T1000 (cell line): ENCODE measurements at places on chromosomes 7 and 10.

GRCh38 chr7:4861673-4862072 lies at the start of gene PAPOLB:
Gene PAPOLB, minus strand, starts transcription at chr7:4862030. Its CDS starts 220 bp downstream, at chr7:4861810.
- no peak for DNase-seq

- DNase-seq = no peak
These were observed 356.5 kb upstream of the KLF6 start for GRCh38 chr10:4141471-4141870.

- no peak for DNase-seq
These were observed 332.3 kb downstream of the GATA3 start for GRCh38 chr10:8386781-8387180.

GRCh38 chr10:88347022-88347421 lies 236.1 kb downstream of the RNLS start:
- DNase-seq = no peak

DNA sequence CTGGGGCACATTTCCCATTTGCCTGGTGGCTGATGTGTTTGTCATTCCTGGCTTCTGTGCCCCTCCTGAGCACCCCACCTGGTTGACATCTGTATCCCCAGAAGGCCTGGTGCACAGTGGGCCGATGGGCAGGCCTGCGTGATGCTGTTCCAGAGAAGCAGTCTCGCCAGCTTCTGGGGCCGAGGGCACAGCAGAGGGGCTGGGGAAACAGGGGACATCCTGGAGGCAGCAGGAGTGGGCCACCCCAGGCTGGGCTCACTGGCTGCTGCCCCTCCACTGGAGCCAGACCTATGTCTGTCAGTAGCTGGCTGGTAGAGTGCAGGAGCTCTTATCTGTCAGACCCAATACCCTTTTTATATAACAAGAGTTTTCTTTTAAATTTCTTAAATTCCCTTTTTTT lies 896 bp upstream of the MYL7 start:
- no peak for DNase-seq

DNA sequence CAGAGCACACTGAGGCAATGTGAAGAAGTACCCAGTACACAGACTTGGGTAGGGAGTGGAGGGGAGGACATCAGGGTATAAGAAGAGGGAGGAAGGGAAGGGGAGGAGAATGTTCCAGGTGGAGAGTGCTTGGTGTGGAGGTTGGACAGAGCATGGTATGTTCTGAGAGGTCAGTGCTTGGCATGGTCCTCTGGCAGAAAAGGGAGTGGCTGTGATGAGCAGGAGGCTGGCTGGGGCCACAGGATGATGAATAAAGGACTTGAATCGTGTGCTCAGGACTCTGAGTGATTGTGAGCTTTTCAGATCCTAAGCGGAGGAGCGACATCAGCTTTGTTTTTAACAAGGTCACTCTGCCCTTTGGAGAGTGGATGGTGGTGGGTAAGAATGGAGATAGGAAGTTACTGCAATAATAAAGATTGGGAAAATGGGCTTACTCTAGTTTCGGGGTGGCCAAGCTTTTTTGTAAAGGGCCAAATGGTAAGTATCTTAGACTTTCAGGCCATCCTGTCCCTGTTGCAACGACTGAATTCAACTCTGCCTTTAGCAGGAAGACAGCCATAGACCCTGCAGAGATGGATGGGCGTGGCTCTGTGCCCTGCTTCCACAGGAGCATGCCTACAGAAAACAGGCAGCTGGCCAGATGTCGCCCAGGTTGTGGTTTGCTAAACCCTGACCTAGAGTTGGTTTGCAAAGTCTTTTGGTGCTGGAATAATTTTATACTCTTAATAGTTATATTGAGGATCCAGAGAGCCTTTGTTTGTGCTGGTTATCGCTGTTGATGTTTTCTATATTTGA lies 8.4 kb downstream of the PPP2R2D start:
- no peak for DNase-seq

- DNase-seq = no peak
These were observed 254.1 kb downstream of the ARL4A start for GRCh38 chr7:12941512-12941911.

DNA sequence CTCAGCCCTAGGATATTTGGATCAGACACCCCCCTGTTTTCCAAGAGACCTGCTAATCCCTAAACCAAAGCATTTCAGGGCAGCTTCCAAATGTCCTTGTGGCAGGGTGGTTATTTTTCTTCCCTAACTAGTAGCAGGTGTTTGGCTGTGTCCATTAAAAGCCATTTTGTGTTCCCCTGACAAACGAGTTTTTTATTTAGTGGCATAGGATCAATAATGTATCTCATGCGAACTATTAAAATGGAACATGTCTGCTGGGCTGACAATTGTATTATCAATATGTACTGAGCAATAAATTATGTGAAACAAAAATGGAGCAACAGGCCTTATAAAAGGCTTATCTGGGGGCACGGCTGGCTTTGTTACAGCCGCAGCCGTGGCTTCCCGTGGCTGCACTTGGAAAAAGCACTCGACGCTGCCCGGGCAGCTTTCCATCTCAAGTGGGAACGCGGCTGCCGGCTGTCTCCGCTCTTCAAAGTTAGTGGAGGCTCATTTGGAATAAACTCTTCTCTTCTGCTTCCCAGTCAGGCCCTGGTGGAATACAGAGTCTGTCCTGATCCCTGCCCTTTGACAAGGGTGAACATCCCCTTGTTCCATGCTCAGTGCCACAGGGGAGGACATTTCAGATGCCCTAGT lies 554.3 kb downstream of the TYW1 start:
- no peak for DNase-seq

DNA sequence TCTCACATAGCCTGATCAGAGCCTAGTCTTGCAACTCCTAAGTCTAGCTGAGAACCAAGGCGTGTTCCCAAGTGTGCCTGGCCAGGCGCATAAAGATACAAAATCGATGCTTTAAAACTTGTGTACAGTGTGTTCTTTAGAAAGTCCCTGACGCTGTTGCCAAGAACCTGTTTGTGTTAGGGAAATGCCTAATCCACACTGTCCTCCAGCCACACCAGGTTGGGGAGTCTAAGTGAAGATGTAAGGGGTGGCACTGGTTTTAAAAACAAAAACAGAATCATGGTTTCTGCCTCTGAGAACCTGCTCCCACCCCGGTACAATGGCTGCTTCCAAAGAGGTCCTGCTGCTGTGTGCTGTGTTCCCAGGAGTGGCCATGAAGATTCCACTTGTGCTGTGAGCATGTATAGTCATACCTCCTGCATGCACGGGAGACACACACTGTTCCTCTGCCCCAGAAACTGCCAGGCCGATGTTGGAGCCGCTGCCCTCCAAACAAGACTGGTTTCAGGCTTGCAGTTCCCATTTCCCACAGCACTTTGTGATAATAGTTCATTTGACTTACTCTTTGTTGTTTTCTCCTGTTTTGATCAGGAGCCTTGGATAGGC lies 88.5 kb downstream of the CCNY start:
- no peak for DNase-seq

GRCh38 chr7:101126651-101127459 lies at the start of gene SERPINE1:
Gene SERPINE1, plus strand, starts transcription at chr7:101127104. Its CDS starts 1,290 bp downstream, at chr7:101128394.
- peak; percentile 91 for DNase-seq

- no peak for DNase-seq
These were observed 117.5 kb upstream of the HGF start for GRCh38 chr7:81887098-81888090.

GRCh38 chr10:22466763-22467334 lies 121.6 kb downstream of the SPAG6 start:
- no peak for DNase-seq

DNA sequence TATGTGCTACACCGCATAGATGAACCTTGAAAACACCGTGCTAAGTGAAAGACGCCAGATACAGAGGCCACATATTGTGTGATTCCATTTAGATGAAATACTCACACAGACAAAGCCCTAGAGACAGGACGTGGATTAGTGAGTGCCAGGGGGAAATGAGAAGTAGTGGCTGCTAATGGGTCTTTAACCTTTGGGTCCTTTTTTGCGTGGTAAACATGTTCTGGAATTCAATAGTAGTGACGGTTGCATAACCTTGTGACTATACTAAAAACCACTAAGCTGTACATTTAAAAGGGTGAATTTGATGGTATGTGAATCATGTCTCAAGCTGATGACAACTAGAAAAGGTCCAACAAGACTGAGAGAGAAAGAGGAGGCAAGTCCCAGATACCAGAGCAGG lies 15.6 kb downstream of the SMKR1 start:
- DNase-seq = no peak

DNA sequence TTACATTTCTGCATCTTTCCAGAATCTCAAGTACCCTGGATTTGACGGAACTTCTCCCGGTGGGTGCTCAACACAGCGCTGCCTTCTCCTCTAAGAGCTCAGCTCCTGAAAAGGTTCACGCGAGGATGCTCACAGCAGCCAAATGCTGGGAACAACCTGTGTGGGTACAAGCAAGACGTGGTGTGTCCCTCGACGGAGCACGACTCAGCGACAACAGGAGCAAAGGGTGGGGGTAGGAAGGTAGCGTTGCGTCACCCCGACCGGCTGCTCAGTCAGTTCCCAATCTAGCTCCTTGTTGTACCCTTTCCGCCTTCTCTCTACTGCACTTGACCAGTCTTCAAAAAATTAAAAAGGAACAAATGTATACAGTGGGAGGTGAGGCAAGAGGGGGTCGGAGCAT lies 117.3 kb downstream of the PTPRN2 start:
- no peak for DNase-seq

DNA sequence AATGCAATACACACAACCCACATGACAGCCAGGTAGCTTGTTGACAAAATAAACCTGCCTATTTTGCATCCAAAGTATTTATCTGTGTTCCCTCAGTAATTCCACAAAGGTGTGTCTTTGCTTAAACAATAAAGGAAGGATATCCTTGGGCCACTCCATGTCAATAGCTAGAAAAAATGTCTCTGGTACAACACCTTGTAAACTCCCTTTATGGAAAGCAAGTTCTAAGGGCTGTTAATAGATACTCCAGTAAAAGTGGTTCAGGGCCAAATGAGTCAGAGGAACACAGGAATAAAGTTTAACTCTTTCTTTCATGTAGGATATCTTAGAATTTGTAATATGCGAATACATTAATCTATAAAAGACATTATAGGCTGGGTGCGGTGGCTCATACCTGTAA lies 96.9 kb upstream of the LRRTM3 start:
- no peak for DNase-seq

DNA sequence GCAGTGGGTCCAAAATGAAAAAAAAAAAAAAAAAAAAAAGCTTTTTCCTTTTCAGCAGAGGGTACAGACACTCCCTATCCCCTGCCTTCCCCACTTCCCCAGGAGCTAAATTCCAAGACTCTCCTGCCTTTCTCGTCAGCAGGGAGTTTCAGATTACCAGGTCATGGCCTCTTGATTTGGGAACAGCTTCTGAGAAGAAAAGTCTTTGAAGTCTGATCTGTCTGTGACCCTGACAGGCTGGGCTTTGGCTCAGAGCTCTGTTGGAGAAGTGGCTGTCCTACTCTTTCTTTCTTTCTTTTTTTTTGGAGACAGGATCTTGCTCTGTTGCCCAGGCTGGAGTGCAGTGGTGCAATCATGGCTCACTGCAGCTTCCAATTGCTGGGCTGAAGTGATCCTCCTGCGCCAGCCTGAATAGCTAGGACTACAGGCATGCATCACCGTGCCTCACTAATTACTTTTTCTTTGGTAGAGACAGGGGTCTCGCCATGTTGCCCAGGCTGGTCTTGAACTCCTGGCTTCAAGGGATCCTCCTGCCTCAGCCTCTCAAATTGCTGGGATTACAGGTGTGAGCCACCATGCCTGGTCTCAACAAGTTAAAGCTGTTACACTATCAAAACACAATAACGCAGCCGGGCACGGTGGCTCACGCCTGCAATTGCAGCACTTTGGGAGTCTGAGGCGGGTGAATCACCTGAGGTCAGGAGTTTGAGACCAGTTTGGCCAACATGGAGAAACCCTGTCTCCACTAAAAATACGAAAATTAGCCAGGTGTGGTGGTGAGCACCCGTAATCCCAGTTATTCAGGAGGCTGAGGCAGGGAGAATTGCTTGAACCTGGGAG lies 59.9 kb downstream of the COL26A1 start:
- DNase-seq = no peak

GRCh38 chr10:59012839-59013238 lies 163.6 kb upstream of the PHYHIPL start:
- DNase-seq = no peak

GRCh38 chr10:49550563-49550962 lies 11.6 kb upstream of the ERCC6 start:
- DNase-seq = peak; percentile 61

- DNase-seq = no peak
These were observed 56.8 kb upstream of the TMEM229A start for GRCh38 chr7:124089621-124090020.

- DNase-seq = no peak
These were observed 297.9 kb downstream of the GATA3 start for GRCh38 chr10:8352171-8353075.

- no peak for DNase-seq
These were observed 260.1 kb downstream of the CCDC3 start for GRCh38 chr10:12741360-12741804.

GRCh38 chr10:23453465-23453864 lies 14.6 kb downstream of the OTUD1 start:
- no peak for DNase-seq

GRCh38 chr7:44277391-44277790 lies 48.0 kb downstream of the CAMK2B start:
- DNase-seq = no peak

DNA sequence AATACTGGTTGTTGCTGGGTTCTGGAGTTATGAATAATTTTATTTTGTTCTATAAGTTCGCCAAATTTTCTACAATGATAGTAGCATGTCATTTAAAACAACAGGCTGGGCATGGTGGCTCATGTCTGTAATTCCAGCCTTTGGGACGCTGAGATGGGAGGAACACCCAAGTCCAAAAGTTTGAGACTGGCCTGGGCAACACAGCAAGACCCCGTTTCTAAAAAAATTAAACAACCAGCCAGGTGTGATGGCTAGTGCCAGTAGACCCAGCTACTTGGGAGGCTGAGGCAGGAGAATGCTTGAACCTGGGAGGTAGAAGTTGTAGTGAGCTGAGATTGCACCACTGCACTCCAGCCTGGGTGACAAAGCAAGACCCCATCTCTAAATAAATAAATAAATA lies 347.7 kb downstream of the PARD3 start:
- DNase-seq = no peak

- no peak for DNase-seq
These were observed 23.5 kb downstream of the TRIM24 start for GRCh38 chr7:138483531-138483930.

GRCh38 chr7:36795451-36796021 lies 71.2 kb upstream of the AOAH start:
- no peak for DNase-seq

- no peak for DNase-seq
These were observed 5.8 kb upstream of the FEZF1 start for GRCh38 chr7:122310119-122311021.

DNA sequence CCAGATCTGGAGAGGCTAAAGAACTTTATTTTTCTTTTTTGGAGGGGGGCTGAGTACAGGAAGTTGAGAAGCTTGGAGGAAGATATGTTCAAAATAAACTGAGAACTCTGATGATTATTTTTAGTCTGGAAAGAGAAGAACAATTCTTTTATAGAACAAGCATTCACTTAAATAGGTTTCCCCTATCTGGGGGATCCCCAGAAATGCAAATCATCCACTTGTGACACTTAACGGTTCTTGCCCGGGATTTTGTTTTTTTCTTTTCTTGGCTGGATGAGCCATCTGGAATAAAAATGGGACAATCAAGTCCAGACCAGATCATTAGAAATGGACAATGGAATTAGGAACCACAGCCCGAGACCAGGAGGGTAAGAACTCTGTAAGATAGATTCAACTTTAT lies 95.9 kb upstream of the EGR2 start:
- DNase-seq = no peak

GRCh38 chr7:131482800-131483199 lies 73.6 kb downstream of the PODXL start:
- no peak for DNase-seq

GRCh38 chr7:43750016-43750887 lies 8.2 kb upstream of the BLVRA start:
- no peak for DNase-seq

- DNase-seq = no peak
These were observed 10.5 kb downstream of the PLXDC2 start for GRCh38 chr10:19826712-19827111.
